ENCODE measurements at places on chromosomes 7 and 10.

- no peak for DNase-seq
These were observed 231.1 kb downstream of the ARHGAP12 start for GRCh38 chr10:31697271-31698180.

GRCh38 chr10:80464557-80465450 lies 10.7 kb downstream of the TSPAN14 start:
- DNase-seq: no peak

- no peak for DNase-seq
These were observed 217.9 kb downstream of the OTUD1 start for GRCh38 chr10:23656735-23657134.

DNA sequence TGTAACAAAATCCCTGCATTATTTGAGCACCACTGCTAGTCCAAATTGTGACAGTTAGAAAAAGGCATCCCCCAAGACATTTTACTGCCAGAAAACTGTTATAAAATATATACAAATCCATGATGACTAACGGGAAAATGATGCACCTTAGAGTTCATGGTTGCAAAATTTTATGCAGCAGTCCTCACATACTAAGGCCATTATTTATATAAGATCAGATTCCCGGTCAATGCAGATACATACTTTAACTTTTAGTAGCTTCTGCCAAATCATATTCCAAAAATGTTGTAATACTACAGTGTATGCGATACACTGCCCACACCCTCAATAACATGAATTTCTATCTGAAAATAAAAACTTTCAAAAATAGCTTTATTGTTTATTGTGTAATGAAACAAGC lies 239.9 kb upstream of the ZNF32 start:
- no peak for DNase-seq

GRCh38 chr7:54701982-54702381 lies 57.0 kb downstream of the SEC61G start:
- DNase-seq: no peak

GRCh38 chr7:99617192-99617781 lies 541 bp downstream of the ZSCAN25 start:
- no peak for DNase-seq

DNA sequence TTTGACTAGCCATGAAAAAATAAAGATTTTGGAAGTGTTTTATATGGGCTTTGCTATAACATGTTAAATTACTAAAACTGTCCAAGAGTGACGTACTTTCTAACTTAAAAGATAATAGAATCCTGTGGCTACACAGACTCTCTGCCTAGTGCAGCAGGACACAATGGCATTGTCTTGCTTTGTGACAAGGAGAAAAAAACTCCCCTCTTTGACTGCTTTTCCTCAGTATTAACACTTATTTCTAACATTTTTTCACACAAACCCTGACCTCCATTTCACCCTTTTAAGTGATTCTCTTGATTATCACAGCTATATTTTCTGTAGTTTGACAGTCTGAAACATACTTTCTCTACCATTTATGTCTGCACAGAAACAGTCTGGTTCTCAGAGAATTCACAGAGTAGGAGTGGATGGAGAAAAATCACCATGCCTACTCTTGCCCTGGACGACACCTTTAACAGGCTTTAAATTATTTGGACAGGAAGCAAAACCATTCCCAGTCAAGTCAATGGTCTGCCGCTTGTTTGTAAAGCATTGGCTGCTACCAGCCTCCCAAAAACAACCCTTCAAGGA lies 336.3 kb upstream of the SMIM30 start:
- no peak for DNase-seq

DNA sequence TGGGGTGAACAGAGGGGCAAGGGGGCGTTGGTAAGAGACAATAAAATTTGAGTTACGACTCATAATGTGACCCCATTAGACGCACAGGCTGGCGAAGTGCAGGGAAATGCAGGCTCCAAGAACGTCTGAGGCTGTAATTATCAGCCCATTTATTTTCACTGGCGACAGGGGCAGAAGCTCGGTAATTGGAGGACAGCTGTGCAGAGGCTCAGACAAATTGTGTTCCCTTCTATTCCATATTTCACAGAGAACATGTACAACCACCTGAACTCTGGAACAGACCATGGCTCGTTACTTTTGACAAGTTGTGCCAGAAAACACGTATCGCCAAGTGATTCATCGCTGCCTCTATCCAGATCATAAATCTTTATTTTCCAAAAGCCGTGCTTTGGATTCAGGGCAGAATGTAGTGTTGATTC lies 137.3 kb upstream of the FRMD4A start:
- no peak for DNase-seq

GRCh38 chr10:111648046-111648445 lies 535.5 kb downstream of the GPAM start:
- no peak for DNase-seq

- no peak for DNase-seq
These were observed 7.1 kb downstream of the CAMK2G start for GRCh38 chr10:73867126-73867807.

DNA sequence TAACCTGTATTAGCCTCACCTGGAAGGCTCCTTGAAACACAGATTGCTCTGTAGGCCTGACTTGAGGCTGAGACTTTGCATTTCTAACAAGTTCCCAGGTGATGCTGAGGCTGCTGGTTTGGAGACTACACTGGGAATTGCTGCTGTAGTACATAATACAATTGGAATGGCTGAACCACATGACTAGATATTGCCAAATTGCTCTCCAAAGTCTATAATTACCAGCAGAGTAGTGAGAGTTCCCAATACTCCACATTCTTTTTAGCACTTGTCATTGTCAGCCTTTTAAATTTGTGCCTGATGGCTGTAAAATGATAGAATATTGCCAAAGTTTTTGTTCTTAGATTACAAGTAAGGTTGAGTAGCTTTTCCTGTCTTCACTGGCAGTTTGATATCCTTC lies 39.9 kb downstream of the PLEKHA8 start:
- no peak for DNase-seq

GRCh38 chr10:71081912-71082311 lies 130.5 kb upstream of the UNC5B start:
- DNase-seq: no peak

GRCh38 chr7:24907311-24907886 lies 72.6 kb downstream of the OSBPL3 start:
- peak; percentile 40 for DNase-seq

GRCh38 chr7:92560602-92561001 lies 29.6 kb downstream of the FAM133B start:
- DNase-seq: no peak

DNA sequence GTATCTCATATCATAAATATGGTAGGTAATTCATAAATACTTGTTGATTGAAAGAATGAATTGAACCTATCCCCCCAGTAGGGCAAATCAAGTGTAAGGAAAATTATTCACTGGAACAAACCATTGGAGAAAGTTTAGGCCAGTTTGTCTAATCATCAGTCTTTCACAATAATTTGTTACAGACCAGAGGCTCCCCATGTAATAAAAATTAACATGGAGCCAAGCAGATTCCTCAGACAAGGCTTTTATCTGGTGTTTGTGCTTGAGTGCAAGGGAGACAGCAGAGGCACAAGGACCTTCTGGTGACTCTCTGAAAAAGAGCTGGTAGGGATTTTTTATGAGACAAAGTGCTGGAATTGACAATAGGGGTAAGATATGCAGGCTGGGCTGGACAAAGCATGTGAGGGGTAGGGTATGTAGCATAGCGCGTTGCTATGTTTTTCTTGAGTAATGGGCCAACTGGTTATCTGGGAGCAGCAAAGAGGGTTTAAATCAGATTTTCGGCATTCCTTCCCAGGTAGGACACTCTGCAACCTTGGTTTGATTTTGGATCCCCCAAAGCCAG lies 7.8 kb upstream of the PANK1 start:
- DNase-seq: no peak

GRCh38 chr7:101171442-101171837 lies 6.1 kb upstream of the VGF start:
- no peak for DNase-seq
